Neural crest cell (in vitro differentiated cells): ENCODE measurements at places on chromosomes 16 and 17.

DNA sequence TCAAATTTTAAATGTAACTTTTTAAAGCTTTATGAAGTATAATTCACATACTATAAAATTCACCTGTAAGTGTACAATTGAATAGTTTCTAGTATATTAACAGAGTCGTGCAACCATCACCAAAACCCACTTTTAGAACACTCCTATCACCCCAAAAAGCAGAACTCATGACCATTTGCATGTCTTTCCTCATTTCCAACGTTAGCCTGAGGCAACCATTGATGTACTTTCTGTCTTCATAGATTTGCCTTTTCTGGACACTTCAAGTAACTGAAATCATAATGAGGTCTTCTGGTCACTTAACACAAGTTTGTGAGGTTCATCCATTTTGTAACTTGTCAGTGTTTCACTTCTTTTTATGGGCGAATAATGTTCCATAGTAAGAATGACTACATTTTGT, 33.2 kb downstream of the METTL16 start:
- no peak for DNase-seq

- DNase-seq, result no peak
Observed at GRCh38 chr17:855569-855968, 73.4 kb downstream of the MRM3 start.

DNA sequence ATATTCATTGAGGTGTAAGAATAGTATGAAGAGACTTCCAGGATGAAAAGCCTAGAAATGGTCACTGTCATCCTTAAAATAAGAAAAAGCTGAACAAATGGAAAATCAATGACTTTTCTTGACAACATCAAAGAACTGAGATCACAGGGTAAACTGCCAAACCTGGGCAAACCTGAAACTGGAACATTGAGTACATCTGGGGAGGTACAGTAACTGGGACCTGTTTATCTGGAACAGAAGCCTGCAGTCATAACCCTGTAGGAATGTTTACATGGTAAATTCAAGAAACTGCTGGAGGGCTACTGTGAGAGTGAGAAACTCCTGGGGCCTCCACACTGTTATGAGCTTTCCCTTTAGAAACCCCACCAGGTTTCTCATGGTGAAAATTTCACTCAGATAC, 130.1 kb upstream of the PIRT start:
- DNase-seq, result no peak

DNA sequence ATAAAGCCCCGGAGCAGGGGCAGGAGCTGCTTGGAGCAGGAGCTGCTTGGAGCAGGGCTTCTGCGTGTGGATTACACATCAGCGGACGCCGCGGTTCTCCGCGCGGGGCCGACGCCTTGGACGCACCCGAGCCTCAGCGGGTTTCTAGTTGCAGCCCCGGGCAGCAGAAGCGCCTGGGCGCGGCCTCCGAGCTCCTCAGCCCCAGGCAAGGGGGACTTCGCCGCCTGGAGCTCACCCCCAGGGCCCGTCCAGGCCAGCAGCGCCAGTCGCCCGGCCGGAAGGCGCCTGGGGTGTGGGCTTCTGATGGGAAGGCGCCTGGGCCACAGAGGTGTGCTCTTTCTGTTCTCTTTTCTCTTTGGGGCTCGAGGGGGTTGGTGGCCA, 6.3 kb downstream of the FOXF1 start:
- DNase-seq, result no peak

DNA sequence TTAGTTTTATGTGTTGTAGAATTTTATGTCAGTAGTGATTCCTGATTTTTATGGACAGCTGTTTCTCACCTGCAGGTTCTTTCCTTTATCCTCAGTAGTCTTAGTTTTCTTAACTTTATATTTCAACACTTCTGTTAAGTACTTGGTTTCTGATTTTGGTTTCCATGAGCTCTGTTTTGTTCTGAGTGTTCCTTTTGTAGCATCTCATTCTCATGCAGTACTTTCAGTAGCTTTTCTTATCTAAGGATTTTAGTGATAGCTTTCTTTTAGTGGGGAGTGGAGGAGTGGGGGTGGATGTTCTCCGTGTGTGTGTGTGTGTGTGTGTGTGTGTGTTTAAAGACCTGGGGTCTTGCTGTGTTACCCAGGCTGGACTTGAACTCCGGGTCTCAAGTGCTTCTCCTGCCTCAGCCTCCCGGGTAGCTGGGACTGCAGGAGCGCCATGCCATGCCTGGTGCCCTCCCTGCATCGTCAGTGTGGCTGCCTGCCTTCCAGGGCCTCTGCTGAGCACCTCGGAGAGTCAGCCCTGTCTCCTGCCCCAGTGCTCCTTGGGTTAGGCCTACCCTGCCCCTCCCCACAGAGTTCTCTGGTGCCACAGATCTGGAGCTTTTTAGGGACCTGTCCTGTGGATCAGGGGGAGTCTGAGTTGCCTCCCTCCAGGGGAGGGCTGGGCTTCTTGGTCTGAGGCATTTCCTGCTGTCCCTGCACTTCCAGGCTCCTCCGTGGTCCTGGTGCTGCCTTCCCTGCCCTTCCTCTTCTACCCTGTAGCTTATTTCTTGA, 4.3 kb upstream of the ZNF750 start:
- no peak for DNase-seq

DNA sequence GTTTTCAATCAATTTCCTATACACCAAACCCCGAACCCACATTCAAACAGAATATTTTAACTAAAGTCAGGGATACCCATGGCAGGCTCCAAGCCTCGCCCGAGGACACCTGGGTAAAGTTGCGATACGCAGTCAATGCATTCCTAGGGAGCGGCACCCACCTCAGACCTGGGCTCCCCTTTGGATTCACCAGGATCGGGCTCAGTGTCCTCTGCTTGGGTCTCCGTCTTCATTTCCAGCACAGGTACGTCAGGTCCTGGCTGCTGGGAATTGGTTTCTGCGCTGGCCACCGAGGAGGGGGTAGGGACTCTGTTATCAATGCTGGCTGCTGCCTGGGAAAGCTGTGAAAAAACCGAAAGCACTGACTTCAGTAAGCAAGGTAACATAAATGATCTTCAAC, 51.7 kb upstream of the TRAP1 start:
- DNase-seq, result no peak

GRCh38 chr16:89156740-89157645, 14.6 kb upstream of the CDH15 start:
- no peak for DNase-seq

DNA sequence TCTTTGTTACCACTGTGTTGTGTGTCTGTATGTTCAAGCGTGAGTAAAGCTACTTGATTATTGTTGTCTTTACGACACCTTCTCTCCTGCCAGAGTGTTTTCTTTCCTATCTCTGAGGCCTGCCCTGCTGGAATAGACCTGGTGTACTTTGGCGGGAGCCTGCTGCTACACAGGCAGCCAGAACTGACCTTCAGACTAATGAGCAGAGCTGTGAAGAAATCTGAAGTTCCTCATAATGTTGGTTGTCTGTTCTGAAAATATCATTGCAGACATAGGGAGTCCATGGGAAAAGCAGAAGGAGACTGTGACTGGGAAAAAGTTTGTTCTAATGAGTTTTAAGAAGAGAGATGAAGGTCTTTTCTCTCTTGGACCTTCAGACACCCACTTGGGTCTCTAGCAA, 9.8 kb downstream of the RHOT1 start:
- DNase-seq, result no peak

GRCh38 chr16:2308089-2308962, 32.2 kb downstream of the ABCA3 start:
- no peak for DNase-seq

DNA sequence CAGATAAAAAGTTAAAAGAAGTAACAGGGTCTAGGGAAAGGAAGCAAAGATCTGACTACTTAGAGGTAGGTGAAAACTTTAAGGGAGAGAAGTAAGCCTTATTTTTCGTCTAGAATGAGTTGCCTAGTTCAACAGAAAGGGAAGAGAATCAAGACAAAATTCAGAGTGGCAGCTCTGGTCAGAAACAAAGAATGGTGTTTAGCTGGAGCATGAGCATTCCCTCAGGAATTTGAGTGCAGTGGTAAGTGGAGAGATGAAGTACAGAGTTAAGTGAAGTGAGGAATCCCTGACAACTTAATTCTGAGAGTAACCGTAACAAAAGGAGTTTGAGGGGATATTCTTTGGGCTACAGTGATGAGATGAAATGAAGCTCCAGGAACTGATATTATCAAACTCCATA, 11.5 kb downstream of the SMG6 start:
- DNase-seq, result no peak

DNA sequence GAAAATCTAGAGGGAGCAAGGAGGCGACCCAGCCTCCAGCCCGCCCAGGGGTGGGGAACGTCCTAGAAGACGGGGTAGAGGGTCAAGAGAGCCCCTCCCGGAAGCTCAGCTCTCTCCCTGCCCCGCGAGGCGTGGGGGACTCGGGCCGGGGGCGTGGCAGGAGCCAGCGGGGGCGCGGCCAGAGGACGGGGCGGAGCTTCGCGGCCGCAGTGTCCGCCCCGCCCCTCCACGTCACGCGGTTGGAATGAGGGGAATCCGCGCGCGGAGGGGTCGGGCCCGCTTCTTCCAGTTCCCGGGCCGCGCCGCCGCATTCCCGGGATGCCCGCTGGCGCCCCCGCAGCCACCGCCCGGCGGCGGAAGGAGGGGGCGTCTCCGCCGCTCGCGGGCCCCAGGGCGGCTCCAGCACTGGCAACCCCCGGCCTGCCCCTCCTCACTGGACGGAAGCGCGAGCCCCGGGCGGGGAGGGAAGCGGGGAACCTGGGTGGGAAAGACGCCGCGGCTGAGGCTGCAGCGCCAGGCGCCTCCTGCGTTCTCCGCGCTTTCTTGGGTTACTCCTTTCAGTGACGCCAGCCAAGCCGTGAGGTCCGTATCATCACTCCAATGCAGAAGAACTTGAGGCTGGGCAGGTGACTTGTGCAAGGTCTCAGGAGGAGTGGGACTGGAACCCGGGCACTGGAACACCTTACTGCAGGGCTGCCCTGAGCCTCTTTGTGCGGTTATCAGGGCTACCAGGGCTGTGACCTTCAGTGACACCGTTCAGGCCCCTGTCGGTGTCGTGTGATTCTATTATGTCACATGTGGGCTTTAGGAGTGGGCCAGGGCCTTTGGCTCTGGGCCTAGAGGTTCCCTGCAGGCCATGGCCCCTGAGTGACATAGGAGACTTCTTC, 4.3 kb downstream of the MYO1C start:
- DNase-seq, result peak; percentile 79

DNA sequence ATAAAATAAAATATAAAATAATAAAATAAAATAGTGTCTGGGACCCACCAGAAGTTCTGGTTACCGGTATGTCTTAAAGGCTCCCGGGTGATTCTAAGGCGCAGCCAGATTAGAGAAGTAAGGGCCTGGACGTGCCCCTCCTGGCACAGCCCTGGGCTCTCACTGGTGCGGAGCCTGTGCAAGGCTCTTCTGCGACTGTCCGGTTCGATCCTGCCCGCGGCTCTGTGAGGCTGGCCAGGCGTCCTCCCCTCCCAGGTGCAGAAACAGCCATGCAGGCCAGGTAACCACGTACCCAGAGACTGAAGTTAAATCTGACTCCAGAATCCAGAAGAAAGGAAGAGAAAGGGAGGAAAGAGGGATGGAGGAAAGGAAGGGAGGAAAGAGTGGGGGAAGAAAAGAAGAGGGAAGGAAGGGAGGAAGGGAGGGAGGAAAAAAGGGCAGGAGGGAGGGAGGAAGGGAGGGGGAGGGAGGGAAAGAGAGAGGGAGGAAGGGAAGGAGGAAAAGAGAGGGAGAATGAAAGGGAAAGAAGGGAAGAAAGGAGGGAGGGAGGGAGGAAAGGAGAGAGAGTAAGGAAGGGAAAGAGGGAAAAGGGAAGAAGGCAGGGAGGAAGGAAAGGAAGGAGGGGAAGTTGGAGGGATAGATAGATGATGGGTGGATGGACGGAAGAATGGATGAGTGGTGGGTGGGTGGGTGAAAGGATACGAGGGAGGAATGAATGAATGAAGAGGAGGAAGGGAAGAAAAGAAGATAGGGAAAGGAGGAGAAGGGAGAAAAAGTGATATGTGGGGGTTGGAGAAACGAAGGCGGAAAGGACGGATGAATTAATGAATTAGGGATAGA, 42.3 kb downstream of the C16orf82 start:
- DNase-seq, result no peak

DNA sequence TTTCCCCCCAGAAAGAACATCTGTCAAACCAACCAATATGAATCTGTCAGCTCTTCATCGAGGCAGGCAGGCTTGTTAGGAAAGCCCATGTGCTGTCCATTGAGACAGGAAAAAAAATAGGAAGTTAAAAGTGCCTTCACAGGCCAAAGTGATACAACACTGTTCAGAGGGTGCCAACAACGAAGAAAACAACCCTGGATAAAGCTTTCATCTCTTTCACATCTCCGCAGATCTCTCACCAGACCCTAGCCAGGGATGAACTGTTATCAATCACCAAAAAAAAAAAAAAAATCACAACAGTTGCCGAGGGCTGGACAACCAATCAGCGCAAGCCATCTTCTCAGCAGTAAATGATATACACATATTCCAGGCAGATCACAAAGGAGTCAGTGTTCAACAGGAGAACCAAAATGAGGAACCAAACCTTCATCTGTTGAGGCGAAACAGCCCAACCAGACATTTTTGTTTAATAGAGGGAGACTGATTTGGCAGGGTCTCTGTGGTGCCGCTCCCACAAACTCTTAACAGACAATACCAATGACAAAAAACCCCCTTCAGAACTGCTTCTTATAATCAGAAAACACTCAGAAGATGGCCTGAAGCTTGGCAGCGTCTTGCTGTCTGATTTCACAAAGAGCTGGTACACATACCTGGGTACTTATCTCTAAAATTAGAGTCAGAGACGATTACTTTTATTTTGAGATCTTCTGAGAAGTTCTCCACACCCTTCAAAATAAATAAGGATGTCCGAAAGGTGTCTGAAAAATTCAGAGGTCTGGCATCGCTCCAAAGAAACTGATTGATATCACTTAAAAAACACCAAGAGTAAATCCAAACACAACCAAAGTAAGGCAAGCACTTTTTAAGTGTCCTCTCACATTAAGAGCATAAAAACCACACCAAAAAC, 1.8 kb downstream of the MAP3K14 start:
- no peak for DNase-seq

DNA sequence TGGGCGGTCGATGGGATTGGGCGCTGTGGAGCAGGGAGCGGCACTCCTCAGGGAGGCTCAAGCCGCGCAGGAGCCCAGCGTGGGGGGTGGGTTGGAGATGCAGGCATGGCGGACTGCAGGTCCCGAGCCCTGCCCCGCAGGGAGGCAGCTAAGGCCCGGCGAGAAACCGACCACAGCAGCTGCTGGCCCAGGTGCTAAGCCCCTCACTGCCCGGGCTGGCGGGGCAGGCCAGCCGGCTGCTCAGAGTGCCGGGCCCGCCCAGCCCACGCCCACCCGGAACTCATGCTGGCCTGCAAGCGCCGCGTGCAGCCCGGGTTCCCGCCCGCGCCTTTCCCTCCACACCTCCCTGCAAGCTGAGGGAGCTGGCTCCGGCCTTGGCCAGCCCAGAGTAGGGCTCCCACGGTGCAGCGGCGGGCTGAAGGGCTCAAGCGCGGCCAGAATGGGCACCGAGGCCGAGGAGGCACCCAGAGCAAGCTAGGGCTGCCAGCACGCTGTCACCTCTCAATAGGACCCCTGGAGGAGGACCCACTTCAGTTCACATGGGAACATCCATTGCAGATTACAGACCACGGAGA, 20.5 kb upstream of the METTL16 start:
- no peak for DNase-seq
